ENCODE measurements at places on chromosomes 6 and 20. TPM values are rescaled to one million over a fixed set of nuclear protein-coding genes. Genes with fewer than 3 reads are reported as not detected.

DNA sequence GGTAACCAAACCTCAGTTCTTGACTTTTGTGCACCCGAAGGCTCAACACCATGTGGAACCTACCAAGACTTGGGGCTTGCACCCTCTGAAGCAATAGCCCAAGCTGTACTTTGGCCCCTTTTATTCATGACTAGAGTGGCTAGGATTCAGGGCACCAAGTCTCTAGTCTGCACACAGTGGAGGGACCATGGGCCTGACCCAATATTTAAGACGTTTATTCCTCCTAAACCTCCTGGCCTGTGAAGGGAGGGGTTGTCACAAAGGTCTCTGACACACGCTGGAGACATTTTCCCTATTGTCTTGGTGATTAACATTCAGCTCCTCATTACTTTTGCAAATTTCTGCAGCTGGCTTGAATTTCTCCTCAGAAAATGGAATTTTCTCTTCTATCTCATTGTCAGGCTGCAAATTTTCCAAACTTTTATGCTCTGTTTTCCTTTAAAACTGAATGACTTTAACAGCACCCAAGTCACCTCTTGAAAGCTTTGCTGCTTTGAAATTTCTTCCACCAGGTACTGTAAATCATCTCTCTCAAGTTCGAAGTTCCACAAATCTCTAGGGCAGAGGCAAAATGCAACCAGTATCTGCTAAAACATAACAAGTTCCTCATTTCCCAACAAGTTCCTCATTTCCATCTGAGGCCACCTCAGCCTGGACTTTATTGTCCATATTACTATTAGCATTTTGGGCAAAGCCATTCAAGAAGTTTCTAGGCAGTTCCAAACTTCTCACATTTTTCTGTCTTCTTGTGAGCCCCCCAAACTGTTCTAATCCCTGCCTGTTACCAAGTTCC, 481.4 kb upstream of the BTBD3 start:
- no peak for DNase-seq

- DNase-seq: no peak
Measured at GRCh38 chr20:57811374-57812020, 101.7 kb upstream of the PMEPA1 start.

- DNase-seq: peak; percentile 32
Measured at GRCh38 chr6:16168858-16169257, 40.0 kb downstream of the MYLIP start.

The PLEKHG1 gene
- 7.3 TPM for total RNA-seq

GRCh38 chr20:59013959-59014608, 5.1 kb upstream of the TUBB1 start:
- no peak for DNase-seq

- DNase-seq: no peak
Measured at GRCh38 chr6:44401138-44401537, 13.6 kb downstream of the CDC5L start.

DNA sequence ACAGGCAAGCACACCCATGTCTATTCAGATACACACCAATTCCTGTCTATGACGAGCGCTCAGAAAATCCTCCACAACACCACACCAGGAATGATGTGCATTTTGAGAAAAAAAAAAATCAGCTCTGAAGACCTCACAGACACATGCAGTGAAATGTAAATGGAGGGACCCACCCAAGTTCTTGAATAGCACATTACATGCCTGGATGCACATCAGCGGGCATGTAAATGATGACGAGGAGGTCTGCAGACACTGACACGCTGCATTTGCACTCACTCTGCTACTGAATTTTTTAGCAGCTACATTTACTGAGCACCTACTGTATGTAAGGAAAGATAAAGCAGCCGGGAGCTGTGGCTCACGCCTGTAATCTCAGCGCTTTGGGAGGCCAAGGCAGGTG, 14.7 kb downstream of the NRSN2 start:
- DNase-seq: no peak

DNA sequence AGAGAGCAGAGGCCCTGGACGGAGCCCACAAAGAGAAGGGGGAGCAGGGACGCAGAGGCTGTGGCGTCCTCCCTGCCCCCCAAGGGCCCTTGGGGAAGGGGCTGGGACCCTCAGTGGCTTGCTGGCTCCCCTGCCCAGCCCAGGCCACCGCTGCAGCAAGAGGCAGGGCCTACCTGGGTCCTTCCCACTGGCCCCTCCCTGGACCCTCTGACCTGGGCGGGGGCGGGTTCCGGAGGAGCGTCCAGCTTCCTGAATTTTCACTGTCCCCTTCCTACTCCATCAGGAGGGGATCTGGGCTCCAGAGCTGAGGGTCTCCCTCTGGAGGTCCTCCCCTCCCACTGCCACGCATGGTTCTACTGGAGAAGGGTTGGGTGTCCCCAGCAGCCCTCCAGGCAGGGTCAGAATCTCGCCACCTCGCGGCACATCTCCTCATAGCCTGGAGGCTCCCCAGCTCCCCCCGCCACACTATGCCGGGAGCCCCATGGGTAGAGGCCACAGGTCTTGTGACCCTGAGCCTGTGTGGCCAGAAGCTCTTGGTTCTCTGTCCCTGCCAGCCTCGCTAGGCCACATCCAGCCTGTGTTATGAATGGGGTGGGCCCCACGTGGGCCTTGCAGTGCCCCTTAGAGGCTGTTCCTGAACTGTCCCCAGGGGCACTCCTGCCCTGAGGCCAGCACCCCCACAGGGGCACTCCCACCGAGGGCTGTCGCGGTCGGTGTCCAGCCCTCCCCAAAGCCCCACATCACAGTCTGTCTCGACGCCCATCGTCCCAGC, 1.0 kb upstream of the SOX18 start:
- DNase-seq: no peak

DNA sequence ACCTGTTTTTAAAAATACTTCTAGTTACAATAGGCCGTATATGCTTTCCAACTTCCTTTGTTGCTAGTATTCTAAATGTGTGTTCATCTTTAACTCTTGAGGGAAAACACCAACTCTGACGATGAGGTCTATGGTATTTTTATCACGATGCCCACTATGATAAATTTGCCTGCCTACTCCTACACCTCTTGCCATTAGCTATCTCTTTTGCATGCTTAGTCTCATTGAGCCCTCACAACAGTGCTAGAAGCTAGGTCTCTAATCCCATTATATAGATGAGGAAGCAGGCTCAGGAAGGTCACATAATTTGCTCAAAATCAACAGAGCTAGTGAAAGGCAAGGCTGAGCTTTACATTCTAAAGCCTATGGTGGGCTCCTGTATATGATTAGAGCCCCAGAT, 13.2 kb downstream of the AAR2 start:
- DNase-seq: no peak

DNA sequence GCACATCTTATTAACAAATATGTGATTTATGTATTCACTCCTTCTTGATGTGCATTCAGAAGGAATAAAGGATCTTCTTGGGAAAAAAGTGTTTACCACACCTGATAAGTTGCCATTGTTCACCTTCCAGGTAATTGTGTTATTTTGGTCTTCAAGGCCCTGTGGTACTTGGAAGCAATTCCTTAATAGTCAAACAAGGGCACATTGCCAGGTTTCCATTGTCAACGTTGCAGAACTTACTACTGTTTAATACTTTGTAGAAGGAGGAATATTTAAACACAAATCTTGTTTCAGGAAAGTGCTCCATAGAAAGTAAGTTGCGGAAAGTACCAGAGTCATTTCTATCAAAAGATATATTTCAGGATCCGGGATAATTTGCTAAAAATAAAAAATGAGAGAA, 129.5 kb upstream of the SGK1 start:
- no peak for DNase-seq

The BMP7 gene
- 0.05 TPM for total RNA-seq

GRCh38 chr6:139577763-139578604, 203.5 kb upstream of the CITED2 start:
- DNase-seq: no peak

DNA sequence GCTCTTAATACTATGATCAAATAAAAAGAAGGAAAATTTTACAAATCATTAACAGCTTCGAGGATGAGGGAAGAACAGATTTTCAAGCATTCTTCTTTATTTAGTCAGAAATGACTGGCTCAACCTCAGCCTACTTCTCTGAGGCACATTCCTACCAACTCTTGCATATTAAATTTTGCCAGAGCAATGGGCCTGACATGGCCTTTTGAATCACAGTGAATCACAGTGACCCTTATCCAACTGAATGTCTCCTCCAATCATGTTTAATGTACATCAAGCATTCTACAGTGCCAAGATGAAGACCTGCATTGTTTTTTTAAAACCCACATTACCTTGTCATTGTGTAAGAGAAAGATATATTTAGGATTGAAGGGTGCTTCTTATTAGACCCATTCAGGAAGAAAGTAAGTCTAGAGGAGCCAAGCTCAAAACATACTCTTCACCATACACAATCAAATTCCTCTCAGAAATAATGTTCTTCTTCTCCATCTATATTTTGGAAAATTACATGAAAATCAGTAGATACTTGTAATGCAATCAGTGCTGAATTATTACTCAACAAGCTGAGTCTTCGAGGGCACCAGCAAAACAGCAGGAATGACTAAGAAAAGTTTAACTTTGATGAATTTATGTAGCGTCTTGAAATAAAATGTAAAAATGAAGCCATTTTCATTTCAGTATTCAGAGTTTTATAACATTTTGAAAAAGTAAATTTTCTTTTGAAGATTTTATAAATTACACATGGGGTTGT, 44.1 kb upstream of the MOXD1 start:
- DNase-seq: no peak

The NKAPL gene
- 0.11 TPM for total RNA-seq

The PRDM13 gene
- total RNA-seq: not detected

DNA sequence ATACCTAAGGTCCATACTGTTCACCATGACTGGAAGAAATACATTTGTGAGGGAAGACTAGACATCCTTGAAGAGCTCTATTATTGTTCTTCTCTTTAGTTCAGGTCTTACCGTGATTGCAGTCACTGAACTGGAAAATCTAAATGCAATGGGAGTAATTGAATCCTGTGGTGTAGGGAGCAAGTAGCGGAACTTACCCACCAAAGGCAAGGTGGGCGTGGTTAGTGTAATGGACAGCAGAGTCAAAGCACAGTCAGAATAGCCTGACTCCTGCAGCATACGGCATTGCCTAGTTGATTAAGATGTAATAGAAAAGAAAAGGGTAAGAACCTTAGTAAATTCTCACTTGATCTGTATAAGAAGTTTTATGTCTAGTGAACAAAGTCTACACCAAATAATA, 679.7 kb upstream of the EPHA7 start:
- no peak for DNase-seq

The PLN gene
- total RNA-seq: not detected

The LGSN gene
- total RNA-seq: not detected

DNA sequence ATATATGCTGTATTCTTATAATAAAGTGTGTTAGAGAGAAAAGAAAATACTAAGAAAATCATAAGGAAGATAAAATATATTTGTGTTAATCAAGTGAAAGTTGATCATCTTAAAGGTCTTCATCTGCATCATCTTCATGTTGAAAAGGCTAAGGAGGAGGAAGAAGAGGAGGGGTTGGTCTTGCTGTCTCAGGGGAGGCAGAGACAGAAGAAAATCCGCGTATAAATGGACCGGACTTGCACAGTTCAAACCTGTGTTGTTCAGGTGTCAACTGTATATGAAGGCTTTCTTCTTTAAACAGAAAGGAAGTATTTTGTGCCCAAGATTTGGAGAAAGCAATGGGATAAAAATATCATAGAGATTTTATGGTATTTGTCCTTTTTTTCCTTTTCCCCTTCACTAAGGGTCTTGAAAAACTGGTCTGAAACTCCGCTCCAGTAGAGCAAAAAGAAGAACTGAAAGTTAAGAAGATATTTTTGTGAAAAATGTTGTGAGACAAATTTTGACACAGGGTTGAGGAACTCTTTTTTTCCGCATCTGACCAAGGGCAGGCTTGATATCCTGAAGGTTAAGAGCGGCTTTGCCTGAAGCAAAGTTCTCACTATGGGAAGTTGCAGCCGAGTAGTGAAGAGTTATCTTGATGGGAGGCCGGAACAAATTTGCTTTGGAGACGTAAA, 350.7 kb downstream of the LAMA2 start:
- peak; percentile 9 for DNase-seq

GRCh38 chr6:40900791-40901190, 138.2 kb downstream of the UNC5CL start:
- DNase-seq: no peak

DNA sequence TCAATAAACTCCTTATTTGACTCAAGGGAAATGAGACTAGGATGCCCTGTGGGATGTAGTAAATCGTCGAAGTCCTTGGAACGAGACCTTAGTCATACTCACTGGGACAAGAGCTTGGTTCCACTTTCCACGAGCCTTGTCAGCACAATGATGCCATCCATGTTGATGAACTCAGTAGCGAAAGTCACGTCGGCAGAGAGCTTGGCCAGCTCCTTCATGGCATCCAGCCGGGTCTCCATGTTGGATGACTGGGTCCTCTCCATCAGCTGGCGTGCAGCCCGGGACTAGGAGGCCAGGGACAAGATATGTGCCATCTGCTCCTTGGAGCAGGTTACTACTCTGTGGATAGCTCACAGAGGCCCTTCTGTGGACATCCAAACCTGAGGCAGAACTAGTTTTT, 17.5 kb downstream of the ELMO2 start:
- DNase-seq: no peak

DNA sequence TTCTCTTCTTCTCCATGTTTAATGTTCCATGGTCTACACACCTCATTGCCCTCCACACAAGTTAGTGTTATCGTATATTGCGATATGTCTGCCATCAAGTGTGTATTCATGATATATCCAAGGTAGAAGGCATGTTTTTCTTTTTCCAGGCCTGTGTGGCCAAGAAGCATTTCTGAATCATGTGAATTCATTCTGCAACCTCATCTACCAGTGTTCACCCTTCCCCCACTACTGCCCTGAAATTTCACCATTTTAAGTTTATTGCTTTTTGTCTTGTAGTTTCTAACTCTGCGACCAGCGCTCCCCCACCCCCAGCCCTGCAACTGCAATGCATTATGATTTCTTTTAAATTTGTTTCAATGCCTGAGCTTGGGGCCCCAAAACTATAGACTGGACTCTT, 618.0 kb upstream of the FLRT3 start:
- no peak for DNase-seq
